NCI-H1930 (cell line): ENCODE measurements at places on chromosomes 4 and X.

GRCh38 chr4:151538963-151539362, 130.0 kb downstream of the FHIP1A start:
- no peak for DNase-seq

- no peak for DNase-seq
Measured at GRCh38 chr4:38099908-38100407, 139.8 kb downstream of the PTTG2 start.

DNA sequence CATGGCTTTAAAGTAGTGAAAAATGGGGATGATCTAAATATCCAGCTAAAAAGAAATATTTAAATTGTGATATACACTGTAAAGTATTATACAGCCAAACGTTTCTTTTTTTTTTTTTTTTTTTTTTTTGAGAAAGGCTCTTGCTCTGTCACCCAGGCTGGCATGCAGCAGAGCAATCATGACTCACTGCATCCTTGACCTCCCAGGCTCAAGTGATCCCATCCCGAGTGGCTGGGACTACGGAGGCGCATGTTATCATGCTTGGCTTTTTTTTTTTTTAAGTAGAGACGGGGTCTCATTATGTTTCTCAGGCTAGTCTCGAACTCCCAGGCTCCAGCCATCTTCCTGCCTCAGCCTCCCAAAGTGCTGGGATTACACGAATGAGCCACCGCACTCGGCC, 17.1 kb downstream of the SMIM14 start:
- no peak for DNase-seq

DNA sequence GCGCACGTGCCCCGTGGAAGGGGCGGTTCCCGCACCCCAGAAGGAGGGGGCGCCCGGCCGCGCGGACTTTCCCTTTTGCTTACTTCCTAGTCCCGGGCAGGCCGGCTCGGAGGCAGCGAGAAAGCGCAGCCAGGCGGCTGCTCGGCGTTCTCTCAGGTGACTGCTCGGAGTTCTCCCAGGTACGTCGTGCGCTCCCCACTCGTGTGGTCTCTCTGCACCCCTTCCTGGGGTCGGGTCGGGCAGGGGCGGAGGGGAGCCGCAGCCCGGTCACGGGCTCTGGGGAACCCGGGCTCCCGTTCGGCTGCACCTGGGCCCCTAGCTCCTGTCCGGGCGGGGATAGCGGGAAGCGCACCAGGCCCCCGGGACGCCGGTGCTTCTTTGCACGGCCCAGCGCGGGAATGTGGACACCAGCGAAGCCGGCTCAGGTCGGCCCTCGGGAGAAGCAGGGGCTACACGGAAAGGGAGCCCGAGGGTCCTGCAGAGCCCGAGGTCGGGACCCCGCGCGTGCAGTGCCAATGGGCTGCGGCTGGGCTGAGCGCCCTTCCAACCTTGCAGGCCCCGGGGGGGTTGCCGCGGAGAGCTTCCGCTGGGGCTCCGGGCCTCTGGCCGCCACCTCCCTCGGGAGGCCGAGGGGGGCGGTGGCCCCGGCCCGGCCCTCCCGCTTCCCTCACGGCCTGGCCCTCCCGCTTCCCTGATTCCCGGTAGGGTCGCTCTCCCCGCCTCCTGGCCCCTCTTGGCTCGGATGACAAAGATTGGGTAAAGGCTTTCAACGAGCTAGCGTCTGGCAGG, at the start of gene TLR2:
Gene TLR2 (plus strand): TSS at position 99 of the 789 bp plus-strand sequence. CDS start 18,628 bp downstream, outside the sequence.
- no peak for DNase-seq

DNA sequence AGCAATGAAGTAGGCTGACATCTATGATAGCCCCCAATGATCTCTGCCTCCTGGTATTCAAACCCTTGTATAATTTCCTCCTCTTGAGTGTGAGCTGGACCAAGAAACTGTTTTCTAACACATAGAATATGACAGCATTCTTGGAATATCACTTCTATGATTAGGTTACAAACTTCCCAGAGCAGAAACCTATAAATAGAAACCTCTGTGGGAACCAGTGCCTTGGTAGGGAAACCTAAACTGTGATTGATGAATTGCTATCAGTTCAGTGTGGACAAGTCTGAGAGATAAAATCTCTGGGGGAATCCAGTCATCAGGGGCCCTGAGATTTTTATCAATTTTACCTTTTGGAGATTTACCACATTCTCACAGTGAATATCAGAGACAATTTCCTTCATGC, 756.5 kb upstream of the AGA start:
- DNase-seq: no peak

- no peak for DNase-seq
Measured at GRCh38 chr4:129614611-129615010, 518.7 kb downstream of the C4orf33 start.

DNA sequence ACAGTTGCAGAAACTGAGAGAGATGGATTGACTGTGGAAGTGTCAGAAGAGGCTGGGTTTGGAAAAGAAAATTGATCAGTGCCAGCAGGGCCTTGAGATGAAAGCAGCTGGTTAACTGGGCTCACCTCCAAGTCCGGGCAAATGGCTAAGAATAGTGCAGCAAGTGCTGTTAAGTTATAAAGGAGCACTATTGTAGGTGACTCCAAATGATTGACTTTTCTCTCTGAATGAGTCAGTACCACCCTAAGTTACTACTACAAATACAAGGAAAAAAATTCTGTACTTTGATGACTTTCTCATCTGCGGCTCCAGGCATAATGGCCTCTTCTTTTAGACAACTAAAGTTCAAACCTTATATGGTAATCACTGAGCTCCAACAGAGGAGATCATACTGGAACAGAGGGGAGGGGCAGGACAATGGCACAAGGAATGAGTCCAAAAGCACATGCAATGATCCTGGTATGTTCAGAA, 733.4 kb upstream of the INTU start:
- DNase-seq: no peak

- DNase-seq: no peak
Measured at GRCh38 chr4:83209419-83209818, 75.2 kb downstream of the COQ2 start.

DNA sequence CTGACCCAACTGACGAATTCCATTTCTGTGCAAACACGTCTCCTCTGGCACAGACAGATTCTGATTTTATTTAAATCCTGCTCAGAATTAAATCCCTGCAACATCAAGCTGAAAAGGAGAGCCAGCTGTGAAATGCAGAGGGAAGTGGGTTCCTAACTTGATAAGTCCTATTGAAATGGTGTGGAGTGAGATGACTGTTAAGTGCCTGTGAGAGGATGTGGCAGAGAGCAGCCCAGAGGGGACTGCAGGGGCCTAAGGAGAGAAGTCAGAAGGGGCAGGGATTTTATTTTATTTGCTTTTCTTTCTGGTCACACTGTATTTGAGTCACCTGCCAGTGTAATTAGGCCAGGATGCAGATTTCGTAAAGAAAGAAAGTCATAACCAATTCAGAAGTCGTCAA, 277.4 kb downstream of the NKX6-1 start:
- no peak for DNase-seq

- DNase-seq: no peak
Measured at GRCh38 chr4:177401658-177402273, 40.5 kb downstream of the AGA start.

DNA sequence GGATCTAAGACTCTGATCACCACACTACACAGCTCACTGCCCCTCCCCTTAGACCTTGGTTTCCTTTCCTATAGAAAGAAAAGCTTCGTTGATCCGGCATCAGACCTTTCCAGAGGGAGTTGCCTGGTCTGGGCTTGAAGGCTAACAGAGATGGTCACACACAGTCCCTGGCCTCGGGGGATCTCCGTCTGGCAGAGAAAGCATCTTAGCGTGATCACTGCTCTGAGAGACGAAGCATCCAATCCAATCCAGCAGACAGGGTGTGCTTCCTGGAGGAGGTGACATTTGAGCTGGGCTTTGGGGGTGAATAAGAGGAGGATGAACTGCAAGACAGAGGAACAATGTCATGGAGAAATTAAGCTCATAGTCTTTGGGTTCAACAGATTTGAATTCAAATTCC, 49.5 kb downstream of the HTRA3 start:
- no peak for DNase-seq

DNA sequence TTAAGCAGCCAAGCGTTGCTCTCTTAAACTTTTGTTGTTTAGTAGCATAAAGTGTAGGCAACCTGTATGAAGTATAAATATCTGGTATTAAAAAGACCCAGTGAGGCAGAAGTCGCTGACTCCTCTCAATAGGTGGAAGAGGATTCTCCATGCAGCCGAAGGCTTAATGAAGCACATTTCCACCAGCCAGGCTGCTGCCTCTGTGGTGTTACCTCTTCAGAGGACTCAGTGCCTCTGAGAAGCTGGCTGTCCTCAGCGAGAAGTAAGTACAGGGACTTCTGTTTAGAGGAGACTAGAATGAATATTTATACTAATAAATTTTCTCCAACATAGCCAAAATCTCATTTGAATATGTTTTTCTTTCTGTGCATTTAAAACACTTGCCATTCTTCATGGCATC, 6.0 kb downstream of the SORBS2 start:
- DNase-seq: no peak

DNA sequence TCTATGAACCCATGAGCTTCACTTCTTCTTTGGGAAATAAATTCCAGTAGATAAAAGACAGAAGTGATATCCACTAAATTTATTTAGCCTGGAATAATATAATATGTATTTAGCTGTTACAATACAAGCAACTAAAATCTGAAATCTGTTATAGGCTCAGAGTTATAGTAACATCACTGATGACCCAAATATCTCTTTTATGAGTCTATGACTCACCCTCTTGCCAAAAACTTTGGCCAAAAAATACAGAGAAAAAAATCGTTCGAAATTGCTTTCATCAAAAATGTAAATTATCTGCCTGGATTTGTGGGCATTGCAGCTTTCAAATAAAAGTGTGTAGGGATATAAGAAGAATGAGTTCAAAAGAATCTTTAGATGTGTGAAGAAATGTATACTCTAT, 89.4 kb upstream of the DKK2 start:
- no peak for DNase-seq

GRCh38 chr4:134905061-134905460, 703.5 kb upstream of the PABPC4L start:
- no peak for DNase-seq

DNA sequence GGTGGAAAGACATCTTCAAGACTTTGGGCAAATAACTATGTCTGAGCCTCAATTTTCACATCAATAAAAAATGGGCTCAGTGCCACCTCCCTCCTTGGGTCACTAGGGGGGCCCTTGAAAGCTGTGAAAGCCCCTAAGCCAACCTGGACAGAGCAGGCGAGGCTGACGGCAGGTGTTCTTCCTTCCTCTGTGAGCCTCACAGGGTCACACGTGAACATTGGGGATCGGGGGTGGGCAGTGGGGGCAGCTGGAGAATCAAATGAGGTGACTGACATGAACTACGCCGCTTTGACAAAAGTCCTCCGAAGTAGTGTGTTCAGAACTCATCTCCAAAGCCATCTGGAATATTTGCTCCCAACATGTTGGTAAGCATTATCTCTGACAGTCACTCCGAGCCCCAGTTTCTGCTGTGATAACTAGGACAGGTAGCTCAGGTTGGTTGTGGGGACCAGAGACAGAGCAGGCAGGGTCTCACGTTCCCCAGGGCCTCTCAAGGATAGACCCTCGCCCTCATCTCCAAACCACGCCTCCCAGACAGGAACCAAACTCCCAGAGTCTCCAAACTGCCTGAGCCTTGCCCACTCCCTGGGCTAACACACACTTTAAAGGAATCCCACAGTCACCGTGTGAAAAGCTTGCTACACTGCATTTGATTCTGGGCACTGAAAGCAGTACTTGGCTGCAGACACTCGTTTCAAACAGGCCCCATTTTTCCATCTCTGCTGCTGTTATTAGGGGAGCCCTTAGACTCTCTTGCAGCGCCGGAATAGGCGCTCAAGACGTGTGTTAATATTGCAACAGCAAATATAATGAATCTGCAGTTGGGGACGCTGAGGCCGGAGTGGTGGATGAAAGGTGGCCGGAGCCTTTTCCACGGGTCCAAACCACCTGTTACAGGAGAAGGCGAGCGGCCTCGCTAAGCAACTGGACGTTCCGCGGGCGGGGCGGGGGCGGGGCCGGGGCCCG, 717 bp upstream of the WFS1 start:
- DNase-seq: no peak

GRCh38 chr4:42152507-42153504, at the start of gene BEND4:
Gene BEND4, minus strand, starts transcription at chr4:42152655. Its CDS starts 512 bp downstream, at chr4:42152143.
- no peak for DNase-seq

DNA sequence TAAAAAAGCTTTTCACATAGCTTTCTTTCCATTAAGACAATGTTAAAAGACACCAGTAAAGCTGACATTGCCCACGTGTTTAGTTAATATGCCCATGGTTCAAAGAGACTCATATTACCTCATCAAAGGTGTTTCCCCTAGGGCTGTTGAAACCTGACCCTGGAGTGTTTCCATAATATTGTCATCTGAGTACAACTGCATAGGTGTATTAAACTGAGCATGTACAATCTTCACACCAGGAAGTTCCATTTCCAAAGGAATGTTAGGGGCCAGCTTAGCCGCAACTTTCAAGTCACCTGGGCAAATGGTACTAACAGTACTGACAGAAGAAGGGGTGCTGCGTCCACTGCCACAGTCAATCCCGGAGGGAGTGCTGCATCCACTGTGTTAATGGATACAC, 27.1 kb downstream of the PDLIM3 start:
- no peak for DNase-seq

DNA sequence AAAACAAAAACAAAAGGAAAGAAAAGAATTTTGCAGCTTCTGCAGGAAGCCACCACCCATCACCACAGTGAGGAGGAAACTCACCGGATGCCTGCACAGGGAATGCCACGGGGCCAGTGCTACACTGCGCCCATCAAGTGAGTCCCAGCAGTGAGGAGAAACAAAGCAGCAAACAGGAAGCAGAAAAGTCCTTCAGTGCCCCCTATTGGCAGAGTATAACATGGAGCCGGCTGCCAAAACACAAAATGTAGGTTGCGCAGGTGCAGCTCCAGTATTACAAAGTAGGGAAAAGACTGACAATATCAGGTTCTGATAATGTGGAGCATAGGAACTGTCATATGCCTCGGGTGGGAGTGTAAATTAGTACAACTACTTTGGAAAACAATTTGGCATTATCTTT, 23.3 kb upstream of the SCML2 start:
- no peak for DNase-seq

DNA sequence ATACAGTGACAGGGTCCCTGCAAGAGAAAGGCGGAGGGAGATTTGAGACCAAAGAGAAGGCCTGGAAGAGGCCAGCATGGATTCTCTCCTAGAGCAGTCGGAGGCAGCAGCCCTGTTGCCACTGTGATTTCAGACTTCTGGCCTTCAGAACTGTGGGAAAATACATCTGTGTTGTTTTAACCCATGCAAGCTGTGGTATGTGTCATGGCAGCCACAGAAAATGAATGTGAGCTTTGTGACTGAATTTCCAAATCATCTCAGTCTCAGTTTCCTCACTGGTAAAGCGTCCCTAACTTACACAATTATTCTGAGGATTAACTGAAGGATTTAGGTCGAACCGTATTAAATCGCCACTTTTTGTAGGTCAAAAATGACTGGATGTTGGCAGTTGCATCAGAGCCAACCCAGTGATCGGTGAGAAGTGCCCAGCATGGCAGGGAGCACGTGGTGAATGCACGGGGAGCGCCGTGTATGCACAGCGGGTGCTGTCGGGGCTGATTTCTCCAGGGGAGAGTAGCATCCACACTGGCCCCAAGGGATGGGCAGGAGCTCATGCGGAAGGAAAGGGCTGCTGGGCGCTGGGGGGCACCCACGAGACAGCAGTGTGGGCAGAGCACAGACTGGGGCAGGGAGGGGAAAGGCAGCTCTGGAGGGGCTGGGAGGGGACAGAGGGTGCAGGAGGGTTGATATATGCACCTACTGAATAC, 23.8 kb upstream of the NSG1 start:
- no peak for DNase-seq
